ENCODE measurements at places on chromosomes 5 and 9.

DNA sequence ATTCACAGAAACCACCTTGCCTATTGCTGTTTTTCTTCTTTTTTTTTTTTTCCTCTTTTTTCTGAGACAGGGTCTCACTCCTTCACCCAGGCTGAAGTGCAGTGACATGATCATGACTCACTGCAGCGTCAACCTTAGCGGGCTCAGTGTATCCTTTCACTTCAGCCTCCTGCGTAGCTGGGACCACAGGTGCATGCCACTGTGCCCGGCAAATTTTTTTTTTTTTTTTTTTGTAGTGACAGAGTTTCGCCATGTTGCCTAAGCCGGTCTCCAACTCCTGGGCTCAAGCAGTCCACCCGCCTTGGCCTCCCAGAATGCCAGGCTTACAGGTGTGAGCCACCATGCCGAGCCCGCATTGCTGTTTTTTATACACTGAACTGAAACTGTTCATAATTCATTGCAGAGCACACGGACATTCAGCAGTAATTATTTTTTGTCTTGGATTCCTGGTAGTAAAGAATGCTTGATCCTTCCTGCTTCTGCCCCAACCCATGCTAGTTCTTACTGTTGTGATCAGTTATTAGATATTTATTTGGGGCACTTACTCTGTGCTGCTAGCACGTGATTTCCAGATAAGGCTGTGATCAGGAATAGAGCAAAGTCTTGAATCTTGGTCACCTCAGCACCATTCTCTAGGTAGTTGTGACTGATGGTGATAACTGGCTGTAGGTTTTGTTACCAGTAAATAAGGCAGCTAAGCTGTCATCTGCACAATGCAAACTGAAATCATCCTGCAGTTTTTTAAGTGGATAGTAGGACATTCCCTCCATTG is 14.0 kb downstream of the MAP3K1 start:
- DNase-seq, result no peak

DNA sequence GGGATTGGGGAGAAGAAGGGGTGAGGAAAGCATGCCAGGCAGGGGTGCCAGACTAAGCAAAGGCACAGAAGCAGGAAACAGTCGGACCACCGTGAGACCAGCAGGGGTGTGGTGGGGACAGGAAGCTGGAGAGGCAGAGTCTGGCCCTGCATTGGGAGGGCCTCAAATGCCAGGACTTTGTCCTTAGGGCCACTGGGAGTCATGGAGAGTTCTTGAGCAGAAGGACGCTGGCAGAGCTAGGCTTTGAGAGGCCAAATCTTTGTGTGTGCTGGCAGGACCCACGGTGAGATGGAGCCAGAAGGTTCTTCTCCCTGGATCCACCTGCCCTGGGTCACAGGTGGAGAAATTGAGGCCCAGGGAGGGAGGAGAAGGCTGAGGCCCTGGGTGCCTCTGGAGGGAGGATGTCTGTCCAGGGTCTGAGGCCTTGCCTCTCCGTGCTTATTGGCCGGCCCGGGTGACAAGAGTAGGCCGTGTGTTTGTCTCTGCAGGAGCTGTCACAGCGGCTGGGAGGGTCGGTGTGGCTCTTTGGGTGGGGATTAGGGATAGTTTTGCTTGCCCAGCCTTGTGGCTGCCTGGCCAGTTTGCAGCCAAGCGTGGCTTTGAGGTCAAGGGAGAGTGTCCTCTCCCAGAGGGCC is 1.8 kb upstream of the ENG start:
- no peak for DNase-seq

- DNase-seq, result no peak
Measured at GRCh38 chr9:70352802-70353201, 61.7 kb downstream of the KLF9 start.

DNA sequence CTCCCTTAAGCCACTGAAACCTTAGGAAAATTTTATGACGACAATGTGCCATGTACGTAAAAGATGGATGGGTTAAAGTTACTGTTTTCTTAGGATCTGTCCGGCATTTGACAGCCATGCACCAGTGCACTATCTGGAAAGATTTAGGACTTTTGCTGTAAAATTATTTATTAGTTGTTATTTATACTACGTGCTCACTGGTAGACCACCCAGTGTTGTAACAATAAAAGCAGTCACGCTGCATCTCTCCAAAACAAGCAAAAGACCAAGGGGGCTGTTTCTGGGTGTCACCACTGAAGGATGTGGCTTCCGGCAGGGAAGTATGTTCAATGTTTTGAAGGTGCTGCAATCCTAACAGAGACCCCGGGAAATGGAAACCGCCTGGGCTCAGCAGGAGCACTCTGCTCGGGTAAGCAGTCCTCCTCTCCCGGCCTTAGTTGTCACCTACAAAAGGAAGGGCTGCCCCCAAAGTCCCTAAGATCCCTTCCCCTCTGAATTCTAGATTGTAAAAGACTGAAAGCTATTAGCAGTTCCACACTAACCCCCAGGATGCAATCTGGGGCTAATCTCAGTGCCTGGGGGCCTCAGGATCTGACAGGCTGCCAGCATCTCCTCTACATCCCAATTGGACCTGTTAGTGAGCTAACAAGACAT is 38.6 kb downstream of the SAXO1 start:
- DNase-seq, result peak; percentile 54

DNA sequence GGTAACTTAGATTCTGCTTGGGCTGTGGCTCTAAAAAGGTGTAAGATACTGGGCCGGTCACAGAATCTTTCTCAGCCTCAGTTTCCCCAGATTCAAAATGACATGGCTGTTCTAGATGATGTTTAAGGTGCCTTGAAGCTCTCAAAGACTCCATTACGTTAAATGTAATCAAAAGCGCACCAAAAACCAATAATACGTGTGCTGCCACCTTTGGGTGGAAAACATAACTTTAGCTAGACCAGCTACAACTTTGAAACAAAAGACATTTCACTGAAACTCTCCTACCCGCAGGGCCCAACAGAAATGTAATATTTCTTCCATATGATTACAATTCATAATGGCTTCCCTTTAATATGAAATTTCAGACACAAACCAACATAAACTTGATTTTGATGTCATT is 35.0 kb upstream of the PCSK5 start:
- DNase-seq, result peak; percentile 29

DNA sequence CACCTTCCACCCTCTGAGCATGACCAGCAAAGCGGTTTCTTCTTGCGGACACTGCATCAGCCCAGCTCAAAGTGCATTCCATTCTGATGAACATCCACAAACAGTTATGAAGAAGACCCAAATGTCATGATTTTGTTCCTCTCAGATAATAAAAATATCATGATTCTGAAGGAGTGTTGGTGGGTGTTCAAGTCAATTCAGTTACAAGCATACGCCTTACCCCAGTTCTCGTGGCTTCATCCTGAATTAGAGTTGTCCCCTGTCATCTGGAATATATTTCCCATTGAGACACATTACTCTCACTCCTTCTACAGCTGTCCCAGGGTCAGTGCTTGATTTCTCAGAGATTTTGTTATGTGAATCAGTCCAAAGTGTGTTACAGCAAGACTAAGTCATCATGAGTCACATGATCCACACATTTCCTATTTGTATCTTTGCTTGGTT is 325.4 kb downstream of the RFX3 start:
- no peak for DNase-seq

GRCh38 chr9:123511326-123512277 is 155.6 kb downstream of the CRB2 start:
- DNase-seq, result no peak

GRCh38 chr5:33231935-33232334 is 208.8 kb upstream of the TARS1 start:
- DNase-seq, result no peak

GRCh38 chr5:110751902-110752762 is 13.3 kb downstream of the SLC25A46 start:
- DNase-seq, result no peak

- DNase-seq, result no peak
Measured at GRCh38 chr9:130246126-130246525, 19.4 kb upstream of the HMCN2 start.

GRCh38 chr5:179149278-179149677 is 89.1 kb downstream of the ZNF354C start:
- no peak for DNase-seq

DNA sequence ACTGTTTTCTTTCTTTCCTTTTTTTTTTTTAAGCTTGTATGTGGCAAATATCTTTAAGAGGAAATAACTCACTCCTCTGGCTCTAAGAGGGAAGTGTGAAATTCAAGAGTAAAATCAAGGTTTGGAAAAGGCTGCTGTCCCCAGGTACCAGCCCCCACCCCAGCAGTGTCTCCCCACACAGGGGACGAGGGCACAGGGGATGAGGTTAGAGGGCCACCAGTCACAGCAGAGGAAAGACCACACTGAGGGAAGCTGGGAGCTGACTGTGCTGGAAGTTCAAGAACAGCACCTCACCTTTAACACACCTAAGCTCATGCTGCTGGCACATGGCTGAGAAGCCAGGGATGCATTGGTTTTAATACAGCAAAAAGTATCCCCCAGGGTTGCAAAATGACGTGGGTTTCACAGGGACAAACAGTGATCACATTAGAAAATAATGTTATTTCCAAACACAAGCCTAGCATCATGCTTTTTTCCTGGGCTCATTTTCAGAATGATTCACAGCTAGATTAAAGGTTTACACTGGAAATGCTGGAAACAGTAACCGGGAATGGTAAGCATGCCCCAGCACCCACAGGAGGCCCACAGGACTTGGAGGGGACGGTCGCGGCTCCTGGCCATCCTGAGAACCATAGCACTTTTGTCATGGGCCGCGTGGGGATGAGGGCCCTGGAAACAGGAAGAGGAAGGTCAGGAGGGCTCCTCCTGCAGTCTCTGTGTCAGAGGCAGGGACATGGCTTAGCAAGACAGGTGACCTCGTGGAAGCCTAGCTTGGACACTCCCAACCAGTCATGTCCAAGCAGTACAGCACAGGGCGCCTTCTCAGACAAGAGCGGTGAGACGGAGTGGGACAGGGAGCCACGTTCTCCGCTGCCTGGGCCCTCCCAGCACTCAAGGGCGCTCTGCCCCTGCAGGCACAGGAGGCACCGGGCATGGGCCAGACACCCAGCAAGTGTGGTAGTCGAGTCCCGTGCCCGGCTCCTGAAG is 6.9 kb downstream of the LPCAT1 start:
- no peak for DNase-seq

GRCh38 chr5:74556631-74557595 is 83.6 kb downstream of the ENC1 start:
- no peak for DNase-seq

GRCh38 chr5:99807346-99807745 is 727.8 kb upstream of the FAM174A start:
- no peak for DNase-seq

DNA sequence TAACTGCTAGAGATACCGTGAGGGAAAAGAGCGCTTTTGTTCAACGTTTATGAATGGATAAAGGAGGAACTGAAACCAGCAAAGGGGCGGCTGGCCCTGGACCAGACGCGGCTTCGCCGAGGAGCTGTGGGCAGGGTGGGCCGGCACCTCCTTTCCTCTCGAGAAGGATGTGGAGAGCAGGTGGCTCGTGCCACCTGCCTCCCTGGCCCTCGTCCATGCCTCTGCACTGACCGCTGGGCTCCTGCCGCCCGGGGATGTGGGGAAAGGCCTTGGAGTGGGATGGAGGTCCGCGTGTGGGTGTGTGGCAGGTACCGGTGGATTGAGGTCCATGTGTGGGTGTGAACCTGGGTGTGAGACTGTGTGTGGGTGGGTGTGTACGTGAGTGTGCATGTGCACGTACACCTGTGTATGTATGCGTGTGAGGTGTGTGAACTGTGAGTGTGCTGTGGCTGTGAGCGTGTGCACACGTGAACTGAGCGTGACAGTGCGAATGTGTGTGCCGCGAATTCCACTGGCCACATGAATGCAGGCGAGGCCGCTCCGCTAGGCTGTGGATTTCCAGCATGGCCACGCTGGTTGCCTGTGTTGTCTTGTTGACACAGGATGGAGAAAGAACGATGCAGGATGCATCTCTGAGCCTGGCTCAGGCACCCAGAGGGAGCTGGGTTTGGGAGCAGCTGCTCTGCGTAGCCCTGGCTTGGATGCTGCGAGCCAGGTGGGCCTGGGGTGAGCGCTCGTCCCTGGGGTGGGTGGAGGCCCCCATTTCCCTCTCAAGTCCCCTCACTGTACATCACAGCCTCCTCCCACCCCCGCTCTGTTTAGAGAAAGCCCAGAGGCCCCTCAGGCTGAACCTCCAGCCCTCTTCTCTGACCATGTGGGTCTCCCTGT is 4.4 kb upstream of the CEP72 start:
- DNase-seq, result no peak

DNA sequence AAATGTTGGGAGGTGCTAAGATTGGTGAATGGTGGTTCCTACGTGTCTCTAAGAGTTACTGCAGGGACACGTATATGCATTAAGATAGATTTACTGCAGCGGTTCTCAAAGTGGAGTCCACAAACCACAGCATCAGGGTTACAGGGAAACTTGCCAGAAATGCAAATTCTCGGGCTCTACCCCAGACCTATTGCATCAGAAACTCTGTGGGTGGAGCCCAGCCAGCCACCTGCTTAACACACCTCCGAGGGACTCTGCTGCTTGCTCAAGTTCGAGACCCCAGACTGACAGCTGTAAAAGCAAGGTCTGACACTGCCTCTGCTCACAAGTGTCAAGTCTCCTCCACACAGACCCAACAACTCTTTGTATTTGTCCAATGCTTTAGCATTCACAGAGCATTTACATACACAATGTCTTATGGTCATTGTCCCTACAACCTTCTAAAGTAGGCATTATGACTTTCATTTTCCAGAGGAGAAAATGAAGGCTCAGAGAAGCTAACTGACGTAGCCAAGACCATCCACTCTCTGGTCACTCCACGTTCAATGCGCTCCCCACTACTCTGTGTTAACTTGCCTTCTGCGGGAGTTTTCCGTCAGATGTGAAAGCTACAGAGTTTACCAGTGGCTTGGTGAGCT is 48.8 kb downstream of the HSD17B3 start:
- DNase-seq, result no peak

- no peak for DNase-seq
Measured at GRCh38 chr5:1067141-1068121, 44.4 kb downstream of the SLC12A7 start.

DNA sequence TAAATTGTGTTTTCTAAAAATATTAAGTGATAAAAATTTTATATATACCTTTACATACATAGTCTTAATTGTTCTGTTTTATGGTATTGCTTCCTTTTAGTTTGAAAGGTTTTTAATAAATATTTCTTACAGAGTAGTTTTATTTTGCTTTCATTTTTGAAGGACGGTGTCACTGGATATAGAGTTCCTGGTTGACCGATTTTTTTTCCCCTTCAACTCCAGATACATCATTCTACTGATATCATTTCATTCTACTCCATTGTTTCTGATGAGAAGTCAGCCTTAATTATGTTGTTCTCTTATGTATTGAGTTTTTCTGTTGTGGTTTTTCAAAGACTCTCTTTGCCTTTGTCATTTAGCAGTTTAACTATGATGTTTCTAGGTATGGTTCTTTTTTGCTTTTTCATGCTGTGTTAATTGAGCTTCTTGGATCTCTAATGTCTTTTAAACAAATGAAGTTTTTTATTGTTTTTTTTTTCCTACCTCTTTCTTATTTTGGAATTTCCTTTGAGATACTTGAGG is 30.4 kb downstream of the MTREX start:
- no peak for DNase-seq
